ENCODE measurements at places on chromosomes 2 and 18.
A peak's percentile ranks its signal among the peaks of the same experiment; 100 is the strongest.

DNA sequence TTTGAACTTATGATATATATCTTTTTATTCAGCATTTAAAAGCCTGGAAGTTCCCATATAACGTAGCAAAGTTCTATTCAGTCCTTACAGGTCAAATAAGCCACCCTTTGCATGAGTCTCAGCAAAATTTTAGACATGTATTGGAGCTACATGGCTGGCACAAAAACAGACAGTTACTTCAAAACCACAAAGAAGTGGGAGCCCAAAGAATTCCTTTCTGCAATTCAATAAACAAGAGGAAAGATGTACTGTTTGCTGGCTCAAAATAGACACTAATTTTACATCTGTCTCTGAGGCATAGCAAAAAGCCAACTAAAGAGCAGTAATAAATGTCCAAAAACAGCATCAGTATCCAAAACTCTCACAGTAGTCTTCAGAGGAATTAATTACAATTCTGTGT is 87.0 kb downstream of the ZEB2 start:
- no peak for DNase-seq

DNA sequence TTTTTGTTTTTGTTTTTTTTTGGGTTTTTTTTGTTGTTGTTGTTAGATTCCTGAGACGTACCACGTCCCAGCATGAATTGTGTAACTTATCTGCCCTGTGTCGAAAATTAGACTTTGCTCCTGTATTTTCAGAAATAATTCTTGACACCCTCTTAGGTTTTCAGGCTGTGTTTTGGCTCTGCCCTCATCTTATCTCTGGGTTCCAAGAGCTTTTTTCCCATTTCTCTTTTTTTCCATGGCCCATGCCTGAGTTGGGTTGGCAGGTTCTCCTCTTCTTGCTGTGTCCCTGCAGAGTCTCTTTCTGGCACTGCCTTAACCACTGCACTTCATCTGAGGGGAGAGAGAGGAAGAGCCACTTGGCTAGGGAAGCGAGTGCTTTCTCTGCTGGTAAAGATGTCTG is 42.4 kb downstream of the CTIF start:
- no peak for DNase-seq

DNA sequence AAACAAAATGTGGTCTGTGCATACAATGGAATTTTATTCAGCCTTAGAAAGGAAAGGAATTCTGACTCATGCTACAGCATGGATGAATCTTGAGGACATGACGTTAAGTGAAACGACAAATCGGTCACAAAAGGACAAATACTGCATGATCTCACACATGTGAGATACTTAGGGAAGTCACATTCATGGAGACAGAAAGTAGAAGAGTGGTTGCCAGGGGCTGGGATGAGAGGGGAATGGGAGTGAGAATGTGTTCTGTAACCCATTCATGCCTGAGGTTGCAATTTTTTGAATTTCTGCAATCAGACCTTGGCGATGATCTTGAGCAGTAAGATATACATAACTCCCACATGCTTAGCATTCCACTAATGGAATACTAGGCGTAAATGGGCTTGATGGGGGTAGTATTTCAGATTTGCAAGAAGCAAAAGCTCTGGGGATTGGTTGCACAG is 22.0 kb downstream of the FHL2 start:
- DNase-seq, result no peak

DNA sequence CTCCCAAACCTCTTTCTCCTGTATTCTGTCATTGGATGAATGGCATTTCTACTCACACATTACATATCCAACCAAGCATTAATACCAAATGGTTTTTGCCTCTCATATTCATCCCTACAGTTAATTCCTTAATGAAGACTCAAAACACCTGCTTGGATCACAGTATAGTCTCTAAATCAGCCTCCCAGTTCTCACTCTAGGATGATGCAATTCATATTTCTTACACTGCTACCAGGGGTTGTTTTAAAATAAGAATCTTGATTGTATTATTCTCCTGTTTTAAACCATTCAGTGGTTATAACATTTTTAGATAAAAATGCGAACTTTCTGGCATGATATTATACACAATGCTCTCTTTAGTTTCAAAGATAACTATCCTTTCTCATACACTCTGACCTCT is 281.4 kb upstream of the ZEB2 start:
- DNase-seq, result no peak

DNA sequence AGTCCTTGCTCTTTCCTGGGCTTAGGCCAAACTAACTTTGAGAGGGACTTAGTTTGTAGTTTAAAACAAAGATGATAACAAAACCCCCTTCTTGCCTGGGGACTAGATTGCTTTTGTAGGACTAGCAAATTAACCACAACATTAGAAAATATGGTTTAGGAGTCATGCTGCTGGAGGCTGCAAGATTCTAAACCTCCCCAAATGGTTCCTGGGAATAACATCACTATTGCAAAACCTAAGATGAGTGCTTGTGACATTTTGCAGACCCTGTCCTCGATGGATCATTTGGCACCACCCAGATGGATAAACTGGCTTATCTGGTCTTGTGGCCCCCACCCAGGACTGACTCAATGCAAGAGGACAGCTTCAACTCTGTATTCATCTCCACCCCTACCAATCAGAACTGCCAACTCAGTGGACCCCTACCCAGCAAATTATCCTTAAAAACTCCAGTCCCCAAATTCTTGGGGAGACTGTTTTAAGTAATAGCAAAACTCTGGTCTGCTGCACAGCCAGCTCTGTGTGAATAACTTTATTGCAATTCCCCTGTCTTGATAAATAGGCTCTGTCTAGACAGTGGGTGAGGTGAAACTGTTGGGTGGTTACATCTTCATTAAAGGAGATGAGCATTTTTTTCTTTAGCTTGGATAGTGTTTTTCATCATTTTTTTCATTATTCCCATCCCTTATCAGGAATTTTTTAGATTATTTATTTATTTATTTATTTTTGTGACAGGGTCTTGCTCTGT is 58.9 kb downstream of the SPTBN1 start:
- DNase-seq, result no peak

DNA sequence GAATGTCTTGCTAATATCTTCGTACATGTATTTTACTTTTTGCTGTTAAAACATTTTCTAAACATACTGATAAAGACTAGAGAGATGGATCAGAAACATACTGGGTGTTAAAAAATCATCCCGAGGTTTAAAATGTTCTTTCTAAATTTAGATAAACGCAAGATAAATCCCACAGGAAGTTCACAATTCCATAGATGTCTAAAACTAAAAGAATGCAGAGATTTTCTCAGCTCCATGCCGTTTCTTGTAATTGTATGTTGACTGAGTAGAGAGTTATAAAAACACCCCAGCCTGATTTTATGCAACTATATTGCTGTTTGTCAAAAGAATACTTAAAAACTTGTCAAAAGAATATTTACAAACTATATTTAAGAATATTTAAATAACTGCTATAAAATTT is 455.7 kb downstream of the ARHGAP15 start:
- no peak for DNase-seq

- peak; percentile 38 for DNase-seq
Observed at GRCh38 chr2:100039291-100039980, 103.0 kb downstream of the AFF3 start.

- no peak for DNase-seq
Observed at GRCh38 chr18:9401176-9401575, 66.6 kb downstream of the TWSG1 start.

DNA sequence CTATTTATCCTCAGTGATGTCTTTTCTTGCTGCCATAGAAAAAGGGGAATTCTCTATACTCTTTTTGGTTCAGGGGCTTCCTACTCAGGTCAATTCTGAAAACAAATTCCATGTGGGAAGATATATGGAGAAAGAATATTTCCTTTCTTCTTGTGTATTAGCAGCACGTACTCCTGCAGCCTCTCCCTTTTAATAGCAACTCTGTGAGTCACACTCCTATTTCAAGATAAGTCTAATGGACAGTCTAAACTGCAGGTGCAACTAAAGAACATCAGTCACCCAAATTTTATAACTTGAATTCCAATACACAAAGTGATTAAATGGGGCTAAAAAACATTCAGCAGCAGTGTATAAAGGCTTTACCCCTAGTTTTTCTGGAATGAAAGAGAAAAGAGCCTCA is 942.2 kb downstream of the CNTNAP5 start:
- no peak for DNase-seq

GRCh38 chr2:88216641-88217040 is 46.5 kb downstream of the THNSL2 start:
- no peak for DNase-seq

DNA sequence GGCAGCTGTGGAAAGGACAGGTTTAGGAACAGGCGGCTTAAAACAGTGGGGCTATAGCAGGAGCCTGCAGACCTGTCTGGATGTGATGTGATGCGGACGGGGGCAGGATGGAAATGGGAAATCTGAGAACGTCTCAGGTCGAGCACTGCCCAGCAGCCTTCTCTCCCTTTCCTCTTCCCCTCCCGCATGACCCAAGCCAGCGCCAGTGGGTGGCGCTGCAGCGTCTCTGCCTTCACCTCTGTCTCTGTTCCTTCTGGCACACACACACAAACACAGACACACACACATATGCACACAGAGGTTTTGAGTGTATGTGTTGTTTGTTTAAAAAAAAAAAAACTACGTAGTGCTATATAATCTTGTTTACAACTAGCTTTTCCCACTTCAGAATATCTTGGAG is 82.0 kb upstream of the SLC66A3 start:
- DNase-seq, result peak; percentile 56

- no peak for DNase-seq
Observed at GRCh38 chr2:227643990-227644551, 22.5 kb upstream of the SCYGR5 start.

- DNase-seq, result no peak
Observed at GRCh38 chr2:18346874-18347273, 213.6 kb downstream of the RDH14 start.

- DNase-seq, result no peak
Observed at GRCh38 chr18:55381277-55381676, 206.7 kb downstream of the TCF4 start.

- DNase-seq, result peak; percentile 25
Observed at GRCh38 chr2:49004036-49004626, 150.2 kb downstream of the FSHR start.

DNA sequence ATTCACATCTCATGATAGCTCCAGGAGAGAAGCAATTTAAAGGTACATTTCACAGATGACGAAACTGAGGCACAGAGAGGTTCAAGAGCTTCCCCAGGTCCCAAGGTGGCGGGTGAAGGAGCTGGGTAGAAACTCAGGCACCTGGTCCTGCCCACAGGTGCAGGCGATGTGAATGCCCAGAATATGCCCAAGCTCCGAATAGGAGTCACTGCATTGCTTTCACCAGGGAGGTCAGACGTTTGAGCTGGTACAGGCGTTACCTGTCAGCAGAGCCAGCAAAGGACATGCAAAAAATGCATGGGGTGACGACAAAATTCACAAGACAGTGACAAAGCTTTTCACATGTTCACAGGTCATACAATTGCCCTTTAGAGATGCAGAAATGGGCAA is 247.9 kb downstream of the HDAC4 start:
- no peak for DNase-seq

DNA sequence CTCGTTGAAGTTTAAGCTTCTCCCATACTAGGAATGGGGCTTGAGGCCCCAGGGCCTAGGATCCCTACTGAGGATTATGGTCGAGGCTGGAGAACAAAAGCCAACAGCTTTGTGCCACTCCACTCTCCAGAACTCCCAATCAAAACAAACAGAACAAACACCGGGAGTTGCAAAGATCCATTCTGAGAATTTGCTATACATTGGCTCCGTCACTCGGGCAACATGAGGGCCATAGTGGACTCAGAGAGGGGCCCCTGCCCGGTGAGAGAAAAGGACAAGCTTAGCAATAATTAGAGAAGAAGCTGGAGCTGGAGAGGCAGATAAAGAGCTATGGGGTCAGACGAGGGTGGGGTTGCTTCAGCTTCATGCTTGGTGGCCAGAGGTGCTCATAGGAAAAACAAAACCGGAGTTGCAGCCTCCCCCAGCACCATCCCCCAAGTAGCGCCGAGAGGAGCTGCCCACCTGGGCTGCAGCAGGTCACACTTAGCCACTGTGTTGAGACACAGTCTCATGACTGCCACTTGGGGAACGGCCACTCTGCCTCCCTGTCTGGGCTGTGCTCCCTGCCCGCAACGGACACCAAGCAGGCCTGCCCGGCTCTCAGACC is 142.3 kb upstream of the HAAO start:
- DNase-seq, result no peak

- no peak for DNase-seq
Observed at GRCh38 chr2:108778857-108779256, 7.7 kb upstream of the CCDC138 start.

DNA sequence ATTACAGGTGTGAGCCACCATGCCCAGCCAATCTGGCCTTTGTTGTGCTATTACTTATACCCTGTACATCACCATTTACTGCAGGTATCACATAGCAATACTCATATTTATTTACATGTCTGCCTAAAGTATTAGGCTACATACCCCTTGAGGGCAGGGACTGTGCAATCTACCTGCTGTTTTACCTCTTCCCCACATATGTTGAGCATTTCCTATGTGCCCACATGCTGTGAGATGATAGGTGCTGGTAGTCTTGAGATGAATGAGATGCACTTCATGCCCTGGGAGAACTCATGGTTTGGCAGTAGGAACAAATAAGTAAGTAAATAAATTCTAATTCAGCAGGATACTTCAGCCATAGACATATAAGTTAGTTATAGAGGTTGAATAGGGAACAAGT is 59.2 kb downstream of the TTC39C start:
- no peak for DNase-seq

- no peak for DNase-seq
Observed at GRCh38 chr2:225865468-225865867, 466.0 kb downstream of the NYAP2 start.

DNA sequence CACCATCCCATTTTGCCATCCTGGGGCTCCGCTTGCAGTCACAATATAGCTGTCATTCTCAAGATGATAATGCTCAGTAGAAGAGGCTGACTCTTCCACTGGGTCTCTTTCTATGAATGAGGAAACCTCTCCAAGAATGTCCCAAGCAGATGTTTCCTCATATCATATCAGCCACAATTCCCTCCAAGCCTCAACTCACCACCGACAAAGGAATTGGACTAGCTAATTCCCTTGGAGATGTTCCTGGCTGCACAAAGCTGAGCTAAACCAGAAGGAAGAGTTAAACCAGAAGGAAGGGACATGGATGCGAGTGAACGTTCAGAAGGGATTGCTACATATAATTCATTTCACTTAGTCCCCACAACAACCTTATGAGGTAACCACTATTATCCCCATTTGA is 65.0 kb upstream of the NPAS2 start:
- DNase-seq, result no peak

DNA sequence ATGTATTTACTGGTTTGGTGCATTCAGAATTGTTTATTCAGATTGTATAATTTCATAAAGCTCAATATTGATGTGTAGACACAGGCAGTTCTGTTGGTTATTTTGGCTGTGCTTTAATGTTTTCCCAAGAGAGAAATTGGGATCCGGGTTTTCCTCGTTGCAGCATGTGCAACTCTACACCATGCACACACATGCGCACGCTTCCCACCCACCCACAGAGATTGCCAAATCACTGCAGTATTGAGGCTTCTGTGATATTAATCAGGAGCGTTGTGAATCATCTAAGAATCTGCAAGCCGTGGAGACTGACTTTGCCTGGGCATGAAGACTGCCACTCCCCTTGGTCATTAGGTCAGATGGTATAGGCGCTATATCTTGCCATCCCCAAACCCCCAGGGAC is 571.5 kb downstream of the SLC4A3 start:
- DNase-seq, result no peak

DNA sequence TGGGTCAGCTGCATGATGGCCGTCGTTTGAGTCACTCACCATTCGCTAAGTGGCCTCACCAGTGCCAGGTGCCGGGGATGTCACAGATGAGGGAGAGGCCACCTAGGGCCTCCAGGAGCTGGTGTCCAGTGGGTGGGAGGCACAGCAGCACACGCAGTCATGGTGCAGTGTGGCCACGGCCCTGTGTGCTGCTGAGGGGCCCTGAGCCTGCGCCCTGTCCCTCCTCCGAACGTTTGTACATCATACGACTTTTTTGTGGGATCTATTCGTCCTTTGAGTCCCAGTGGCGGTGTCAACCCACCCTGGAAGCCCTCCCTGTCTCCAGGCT is 30.1 kb upstream of the ODC1 start:
- DNase-seq, result no peak

All from NB4 (cell line).